NCI-H446 (cell line): ENCODE measurements at places on chromosomes 7 and 10.

DNA sequence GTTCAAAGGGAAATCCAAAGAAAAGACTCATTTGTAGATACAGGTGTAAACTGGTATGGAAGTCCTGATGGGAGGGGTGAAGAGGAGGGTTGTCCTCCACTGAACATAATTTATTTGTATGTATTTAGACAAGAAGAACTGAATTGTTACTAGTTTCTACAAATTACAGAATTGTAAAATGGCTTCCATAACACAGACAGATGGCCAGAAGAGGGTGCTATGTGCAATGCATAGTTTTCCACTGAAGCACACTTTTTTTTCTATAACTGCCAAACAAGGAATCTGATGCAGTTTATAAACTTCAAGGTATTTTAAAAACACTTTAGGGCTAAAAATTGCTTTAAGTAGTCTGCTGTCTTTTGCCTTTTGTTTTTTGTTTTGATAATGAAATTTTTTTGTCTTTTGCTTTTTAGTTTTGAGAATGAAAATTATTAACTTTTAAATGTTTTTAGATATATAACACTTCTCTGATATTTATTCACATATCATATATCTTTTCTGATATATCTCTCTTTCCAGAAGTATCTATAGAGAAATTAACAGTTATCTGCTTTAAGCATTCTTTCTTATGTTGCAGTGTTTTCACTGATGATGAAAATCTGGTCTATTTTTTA lies 58.5 kb downstream of the PHYHIPL start:
- peak; percentile 44 for DNase-seq

- no peak for DNase-seq
Observed at GRCh38 chr10:69895759-69896158, 94.1 kb downstream of the COL13A1 start.

- DNase-seq, result no peak
Observed at GRCh38 chr7:44150966-44151941, 10.1 kb upstream of the MYL7 start.

- peak; percentile 45 for DNase-seq
Observed at GRCh38 chr7:140079121-140079536, 16.4 kb upstream of the PARP12 start.

DNA sequence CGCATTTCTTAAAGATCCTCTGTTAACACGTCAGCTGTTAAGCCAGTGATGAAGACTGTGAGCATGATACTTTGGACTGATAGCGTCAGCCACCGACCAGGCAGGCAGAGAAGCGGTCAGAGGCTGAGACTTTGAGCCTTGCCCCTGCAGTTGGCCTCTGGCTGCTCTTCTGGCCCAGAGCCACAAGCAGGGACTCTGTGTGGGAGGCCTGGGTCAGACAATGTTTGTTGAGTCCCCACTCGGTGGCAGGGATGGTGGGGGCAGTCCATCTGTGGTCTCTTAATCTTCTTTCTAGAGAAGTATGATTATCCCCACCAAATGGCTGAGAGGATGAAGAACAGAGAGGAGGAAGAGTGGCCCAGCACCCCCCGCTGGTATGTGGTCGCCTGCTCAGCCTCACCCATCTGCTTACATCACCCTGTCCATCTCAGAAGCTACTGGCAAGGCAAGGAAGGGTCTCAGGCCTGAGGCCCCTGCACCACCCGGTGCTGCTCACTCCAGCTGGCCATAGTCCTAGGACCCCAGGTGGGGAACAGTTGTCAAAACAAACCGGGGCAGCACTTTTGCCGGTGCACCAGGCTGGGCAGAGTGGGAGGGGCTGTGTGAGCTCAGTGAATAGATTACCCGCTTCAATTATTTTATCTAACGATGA lies 202.9 kb downstream of the GRID1 start:
- no peak for DNase-seq

DNA sequence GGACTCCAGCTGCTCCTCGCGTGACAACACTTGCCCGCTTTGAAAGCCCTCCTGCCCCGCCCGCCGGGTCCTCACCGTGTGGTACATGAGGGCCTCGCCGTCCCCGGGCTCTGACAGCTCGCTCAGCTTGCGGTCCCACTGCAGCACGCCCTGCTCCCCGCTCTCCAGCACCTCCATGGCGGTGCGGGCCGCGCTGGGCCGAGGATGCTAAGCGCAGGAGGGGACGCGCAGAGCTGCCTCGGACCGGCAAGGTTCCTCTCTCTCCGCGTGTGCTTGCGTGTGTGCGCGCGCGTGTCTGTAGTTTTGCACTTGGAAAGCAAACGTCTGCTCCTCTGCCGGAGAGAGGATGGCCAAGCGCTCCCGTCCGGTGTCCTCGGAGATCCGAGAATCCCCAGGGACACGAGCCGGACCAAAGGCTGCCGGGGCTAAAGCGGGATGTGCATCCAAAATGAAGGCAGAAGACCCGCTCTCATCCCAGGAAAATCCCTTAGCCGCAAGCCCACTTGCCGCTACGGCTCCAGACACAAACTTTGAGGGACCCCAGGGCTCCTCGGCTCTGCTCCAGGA lies at the start of gene CREB3L2:
Gene CREB3L2 (minus strand): TSS at position 558 of the 567 bp plus-strand sequence. CDS start 381 bp downstream, at position 177.
- peak; percentile 48 for DNase-seq

- no peak for DNase-seq
Observed at GRCh38 chr10:101441541-101442455, 87.8 kb downstream of the BTRC start.

DNA sequence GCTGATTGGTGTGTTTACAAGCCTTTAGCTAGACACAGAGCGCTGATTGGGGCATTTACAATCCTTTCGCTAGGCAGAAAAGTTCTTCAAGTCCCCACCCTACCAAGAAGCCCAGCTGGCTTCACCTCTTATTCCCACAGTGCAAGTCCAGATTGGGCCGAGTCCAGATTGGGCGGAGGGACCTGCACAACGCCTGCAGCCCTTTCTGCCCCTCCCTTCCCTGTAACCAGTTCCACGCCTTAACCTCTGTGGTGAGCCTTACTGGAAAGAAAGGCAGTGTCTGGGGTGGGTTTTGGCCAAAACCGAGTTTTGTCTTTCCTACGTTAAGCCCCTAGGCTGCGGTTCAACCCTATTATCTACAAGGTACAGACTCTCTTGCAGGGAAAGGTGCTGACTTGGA lies 268.7 kb downstream of the ZEB1 start:
- no peak for DNase-seq

GRCh38 chr10:122181041-122181732 lies 89.9 kb upstream of the BTBD16 start:
- DNase-seq, result no peak

- no peak for DNase-seq
Observed at GRCh38 chr10:10361301-10361885, 656.3 kb upstream of the CELF2 start.

DNA sequence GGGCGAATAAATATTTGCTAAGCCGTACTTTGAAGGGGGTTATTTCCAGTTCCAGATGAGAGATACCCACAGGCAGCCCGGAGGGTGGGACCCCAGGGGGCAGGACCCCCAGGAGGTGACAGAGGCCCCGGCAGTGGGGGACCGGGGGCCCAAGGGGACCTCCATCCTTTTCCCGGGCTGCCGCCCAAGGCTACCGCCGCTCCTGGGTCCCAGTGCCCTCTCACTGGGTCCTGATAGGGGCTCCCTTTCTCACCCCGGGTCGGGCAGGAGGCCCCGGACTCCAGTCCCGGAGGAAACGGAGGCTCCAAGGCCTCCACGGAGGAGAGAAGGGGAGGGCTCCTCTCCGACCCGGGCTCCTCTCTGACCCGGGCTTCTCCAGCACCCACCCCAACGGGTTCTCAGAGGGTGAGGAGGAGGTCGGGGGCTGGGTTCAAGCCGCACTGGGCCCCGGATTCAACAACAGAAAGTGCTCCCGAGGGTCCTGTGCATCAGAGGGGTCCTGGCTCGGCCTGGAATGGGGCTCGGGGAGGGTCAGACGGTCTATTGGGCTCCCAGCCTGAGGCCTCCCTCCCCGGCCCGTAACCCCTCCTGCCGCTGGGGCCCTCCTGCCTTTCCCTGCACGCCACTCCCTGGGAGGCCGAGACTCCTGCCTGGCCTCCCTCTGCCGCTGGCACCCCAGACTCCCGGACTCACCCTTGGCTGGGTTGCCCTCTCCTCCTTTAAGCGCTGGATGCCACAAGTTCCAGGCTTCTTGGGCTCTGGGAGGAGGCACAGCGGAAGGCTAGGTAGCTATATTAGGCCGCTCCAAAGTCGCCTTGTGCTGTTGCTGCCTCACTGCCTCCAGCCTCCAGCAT lies 62.5 kb downstream of the ZNF37A start:
- DNase-seq, result peak; percentile 12
